ENCODE measurements at places on chromosomes 4 and X. TPM values are rescaled to one million over a fixed set of nuclear protein-coding genes. Genes with fewer than 3 reads are reported as not detected.

LNX1 gene
- polyA plus RNA-seq: 2.8 TPM

- no peak for DNase-seq
These were observed 178.1 kb downstream of the IL15 start for GRCh38 chr4:141814499-141814898.

KLHL4 gene
- polyA plus RNA-seq: 4.1 TPM

HERC5 gene
- 1.6 TPM for polyA plus RNA-seq

DNA sequence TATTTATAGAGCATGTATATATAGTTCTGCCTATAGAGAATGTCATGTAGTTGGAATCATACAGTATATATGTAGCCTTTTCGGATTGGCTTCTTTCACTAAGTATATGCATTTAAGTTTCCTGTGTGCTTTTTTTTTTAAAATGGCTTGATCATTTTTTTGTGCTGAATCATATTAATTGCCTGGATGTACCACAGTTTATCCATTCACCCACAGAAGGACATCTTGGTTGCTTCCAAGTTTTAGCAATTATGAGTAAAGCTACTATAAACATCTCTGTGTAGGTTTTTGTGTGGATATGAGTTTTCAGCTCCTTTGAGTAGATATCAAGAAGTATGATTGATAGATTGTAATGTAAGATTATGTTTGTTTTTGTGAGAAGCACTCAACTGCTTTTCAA, 23.8 kb downstream of the PTTG2 start:
- DNase-seq: no peak

OGT gene
- 134 TPM for polyA plus RNA-seq

DNA sequence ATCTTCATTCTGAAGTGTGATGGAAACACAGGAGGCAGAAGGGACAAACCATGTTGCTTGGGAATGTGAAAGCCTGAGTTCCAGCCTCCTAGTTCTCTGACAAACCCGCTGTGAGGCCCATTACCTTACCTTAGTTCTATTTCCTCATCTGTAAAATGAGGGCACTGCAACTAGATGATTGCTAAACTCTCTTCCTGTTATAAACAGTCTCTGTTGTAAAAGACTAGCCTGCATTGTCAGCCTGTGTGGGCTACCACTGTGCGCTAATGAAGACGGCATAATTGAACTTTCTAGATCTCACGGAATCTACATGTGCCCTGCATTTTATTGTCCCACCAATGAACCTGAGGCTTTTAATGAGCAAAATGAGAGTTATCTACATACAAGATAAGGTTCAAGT, 147.2 kb downstream of the AFF2 start:
- DNase-seq: no peak

MAMLD1 gene
- polyA plus RNA-seq: 17.2 TPM

TRO gene
- polyA plus RNA-seq: 118 TPM

GRCh38 chr4:137794764-137795254, 262.5 kb upstream of the PCDH18 start:
- peak; percentile 85 for DNase-seq

DNA sequence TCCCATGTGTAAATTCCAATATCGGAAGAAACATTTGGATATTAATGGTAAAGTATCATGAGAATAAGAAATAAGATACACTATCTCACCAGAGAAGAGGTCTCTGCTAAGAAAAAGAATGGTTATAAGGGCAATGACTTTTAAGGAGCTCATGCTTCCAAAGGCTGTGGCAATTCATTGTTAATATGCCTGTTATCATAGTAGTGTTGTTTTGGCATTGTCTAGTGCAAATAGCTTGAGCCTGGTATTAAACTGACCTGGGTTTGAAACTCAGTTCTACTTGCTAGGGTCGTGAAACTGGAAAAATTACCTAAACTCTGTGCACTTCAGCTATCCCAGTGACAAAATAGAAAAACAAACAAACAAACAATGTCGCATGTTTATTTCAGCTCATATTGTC, 8.8 kb downstream of the HPGDS start:
- peak; percentile 59 for DNase-seq

DNA sequence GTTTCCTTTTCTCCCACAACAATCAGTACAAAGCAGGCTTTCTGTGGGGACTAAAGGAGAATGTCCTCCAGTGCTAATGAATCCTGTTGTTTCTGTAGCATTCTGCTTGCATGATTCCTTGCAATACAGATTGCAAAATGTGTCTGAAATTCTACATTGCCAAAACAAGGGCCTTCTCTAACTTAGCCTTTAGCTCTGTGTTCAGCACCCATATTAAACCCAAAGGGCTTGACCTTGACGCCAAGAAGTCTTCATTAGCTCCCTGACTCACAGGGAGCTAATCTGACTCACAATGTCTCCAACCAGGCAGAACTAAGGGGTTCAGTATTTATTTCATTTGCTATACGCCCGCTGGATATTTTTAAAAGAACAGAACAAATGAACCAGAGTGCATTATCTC, 241.4 kb upstream of the CLNK start:
- no peak for DNase-seq

CFAP99 gene
- 0.07 TPM for polyA plus RNA-seq

DNA sequence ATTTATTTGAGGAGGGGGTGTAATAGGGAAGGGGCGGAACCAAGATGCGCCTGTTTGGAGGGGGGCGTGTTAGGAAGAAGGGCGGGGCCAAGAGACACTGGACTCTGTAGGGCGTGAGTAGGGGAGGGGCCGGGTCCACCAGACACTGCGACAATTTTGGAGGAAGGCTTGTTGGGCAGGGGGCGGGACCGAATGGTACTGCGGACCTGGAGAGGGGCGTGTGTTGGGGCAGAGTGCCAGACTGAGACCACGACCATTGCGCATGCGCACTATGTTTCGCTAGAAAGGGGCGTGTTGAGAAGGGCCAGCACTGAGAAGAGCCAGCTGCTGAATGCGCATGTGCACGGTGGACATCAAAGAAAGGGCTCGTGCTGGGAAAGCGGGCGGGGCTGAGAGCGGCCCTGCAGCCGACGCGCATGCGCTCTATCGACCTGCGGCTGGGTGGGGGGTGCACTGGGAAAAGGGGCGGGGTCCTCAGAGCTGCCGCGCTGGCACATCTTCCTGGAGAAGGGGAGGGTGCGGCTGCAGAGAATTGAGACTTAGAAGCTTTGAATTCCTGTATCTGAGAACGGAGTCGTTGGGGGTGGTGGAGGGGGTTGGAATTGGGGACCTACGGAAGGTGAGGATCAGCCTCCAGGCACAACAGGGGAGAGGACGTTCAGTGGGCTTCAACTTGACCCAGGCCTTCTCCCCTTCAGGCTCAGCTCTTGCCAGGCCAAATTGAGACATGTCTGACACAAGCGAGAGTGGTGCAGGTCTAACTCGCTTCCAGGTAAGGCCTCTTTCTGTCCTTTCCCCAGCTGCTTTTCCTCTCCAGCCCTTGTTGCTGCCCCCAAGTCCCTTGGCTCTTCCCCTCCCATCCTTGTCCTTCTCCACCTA, 1.3 kb downstream of the MAGED2 start:
- DNase-seq: peak; percentile 98

GRCh38 chr4:98516042-98516440, 142.4 kb downstream of the TSPAN5 start:
- no peak for DNase-seq

DNA sequence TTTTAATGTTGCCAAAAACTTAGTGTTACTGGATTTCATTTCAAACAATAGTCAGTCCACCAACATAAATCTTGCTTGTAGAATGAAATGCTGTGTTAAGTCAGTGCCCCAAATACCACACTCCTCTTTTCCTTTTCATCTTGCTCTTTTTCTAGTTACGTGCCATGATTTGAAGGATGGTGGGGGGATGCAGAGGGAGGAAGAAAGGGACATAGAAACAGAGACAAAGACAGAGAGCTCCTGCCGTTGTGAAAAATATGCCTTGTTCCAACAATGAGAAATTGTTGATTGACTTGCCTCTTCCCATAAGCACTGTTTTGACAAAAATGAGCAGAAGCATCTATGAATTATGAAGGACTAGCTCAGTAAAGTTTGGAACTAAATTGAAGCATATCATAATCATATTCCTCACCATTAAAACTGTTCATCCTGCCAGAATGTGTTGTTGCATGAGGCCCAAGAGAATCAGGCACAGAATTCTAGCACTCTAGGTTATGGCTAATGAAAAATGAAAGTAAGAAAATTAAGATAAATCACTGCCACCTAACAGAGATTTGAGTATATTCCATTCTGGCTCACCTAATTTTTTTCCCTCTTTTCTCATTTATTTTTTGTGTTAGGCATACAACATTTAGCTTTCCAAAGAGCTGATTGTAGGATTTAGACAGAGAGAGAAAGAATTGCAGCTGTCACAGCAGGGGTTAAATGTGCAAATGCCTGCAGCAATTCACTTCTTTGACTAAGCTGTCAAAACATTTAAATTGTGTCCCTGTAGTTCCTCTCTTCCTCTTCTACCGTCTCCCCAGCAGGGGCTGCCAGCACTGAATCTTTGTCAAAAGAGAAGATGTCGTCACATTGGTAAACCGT, 111.6 kb upstream of the PTPN13 start:
- DNase-seq: peak; percentile 21

PLAC8 gene
- polyA plus RNA-seq: 1.8 TPM

DDIT4L gene
- 35.9 TPM for polyA plus RNA-seq

TMPRSS11D gene
- not detected for polyA plus RNA-seq

DNA sequence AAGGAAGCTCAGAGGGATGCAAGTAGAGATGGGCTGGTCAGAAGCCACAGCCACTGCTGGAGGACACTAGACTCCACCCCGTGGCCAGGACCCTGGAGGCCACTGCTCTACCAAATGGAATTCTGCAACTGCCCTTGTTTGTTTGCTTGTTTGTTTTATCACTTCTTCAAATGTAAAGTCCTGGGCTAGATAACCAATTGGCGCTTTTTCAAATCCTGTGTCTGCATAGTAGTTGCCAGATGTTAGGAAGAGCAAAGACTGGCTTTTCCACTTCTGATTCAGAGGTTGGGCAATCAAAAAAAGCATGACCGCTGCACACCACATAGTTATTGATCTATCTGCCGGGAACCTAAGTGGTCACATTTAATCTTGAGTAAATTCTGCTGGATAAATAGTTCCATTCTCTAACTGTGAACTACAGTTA, 255.2 kb upstream of the SFRP2 start:
- DNase-seq: no peak

RAP2C gene
- 53.3 TPM for polyA plus RNA-seq

- DNase-seq: peak; percentile 36
These were observed 640 bp downstream of the PHF8 start for GRCh38 chrX:54043541-54044125.

- DNase-seq: no peak
These were observed 22.9 kb downstream of the FAM184B start for GRCh38 chr4:17758485-17758884.

DNA sequence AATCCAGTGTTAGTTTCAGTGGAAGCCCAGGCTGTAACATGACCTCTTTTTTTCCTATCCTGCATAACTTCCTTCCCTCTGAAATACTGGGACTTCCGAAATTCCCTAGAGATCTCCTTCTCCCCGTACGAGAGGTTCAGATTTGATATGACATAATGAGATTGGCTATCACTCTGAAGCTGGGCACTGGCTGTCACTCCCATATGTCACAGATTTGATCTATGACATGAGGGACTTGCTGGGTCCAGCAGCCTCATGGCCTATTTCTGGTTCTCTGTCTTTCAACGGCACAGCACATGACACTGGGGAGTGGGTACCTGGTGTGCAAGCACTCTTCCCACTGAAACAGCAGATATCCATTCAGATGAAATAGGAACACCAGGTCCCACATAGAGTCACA, 36.7 kb downstream of the PF4 start:
- DNase-seq: peak; percentile 7

GRCh38 chrX:45126158-45126557, 74.5 kb downstream of the DIPK2B start:
- DNase-seq: no peak

GRCh38 chr4:24965627-24966026, 52.8 kb upstream of the CCDC149 start:
- DNase-seq: no peak

GRCh38 chrX:3811331-3812311, 98.2 kb upstream of the PRKX start:
- peak; percentile 69 for DNase-seq

GRCh38 chr4:180538384-180539057, 1704.7 kb upstream of the TENM3 start:
- DNase-seq: peak; percentile 7

CXCL1 gene
- polyA plus RNA-seq: 0.25 TPM

DNA sequence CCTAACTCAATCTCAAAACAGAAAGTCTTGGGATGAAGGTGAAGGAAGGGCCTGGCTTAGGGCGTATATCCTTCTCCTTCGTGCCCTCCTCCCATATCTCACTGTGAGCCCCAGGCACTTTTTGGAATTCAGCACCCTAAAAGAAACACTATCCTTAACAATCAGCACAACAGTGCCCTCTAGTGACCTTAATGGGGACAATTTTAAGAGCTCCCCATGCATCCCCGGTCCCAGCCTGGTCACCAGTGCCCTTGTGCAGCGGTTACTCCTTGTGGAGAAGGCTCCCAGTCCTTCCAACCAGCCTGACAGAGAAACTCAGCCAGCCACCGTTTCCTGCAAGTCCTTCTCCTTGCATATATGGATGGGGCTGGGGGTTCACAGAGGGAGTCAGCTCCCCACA, 4.2 kb downstream of the PAK3 start:
- DNase-seq: peak; percentile 33

- DNase-seq: no peak
These were observed 90.1 kb upstream of the MAPK10 start for GRCh38 chr4:86449746-86450588.

GLUD2 gene
- 1.7 TPM for polyA plus RNA-seq

DNA sequence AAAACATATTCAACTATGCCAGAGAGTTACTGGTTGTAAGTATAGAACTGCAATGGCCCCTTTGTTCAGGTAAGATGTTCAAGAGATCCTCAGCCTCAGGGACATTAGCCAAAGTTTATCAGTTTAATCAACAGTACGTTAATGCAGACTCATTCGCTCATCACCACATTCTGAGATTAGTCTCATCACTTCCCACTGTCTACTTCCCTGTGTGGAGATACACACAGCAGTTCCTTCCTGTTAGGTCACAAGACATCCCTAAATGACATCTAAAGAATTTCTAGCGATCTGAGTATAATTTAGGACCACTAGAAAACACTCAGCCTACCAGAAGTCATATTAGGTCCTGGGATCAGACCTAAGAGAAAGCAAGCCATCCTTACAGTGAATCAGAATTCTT, 10.4 kb downstream of the SLC10A7 start:
- DNase-seq: peak; percentile 9

SLC10A3 gene
- polyA plus RNA-seq: 13.0 TPM
